ENCODE measurements at places on chromosomes 2 and 18. TPM values are rescaled to one million over a fixed set of nuclear protein-coding genes. Genes with fewer than 3 reads are reported as not detected.

PGAP1 gene
- 8.6 TPM for total RNA-seq

RFX8 gene
- total RNA-seq, result not detected

SOX11 gene
- not detected for total RNA-seq

CCDC74B gene
- 0.61 TPM for total RNA-seq

TMEFF2 gene
- total RNA-seq, result not detected

MALT1 gene
- total RNA-seq, result 33.0 TPM

CAPN14 gene
- not detected for total RNA-seq

KIF5C gene
- total RNA-seq, result 0.21 TPM

EML6 gene
- 1.7 TPM for total RNA-seq

CARF gene
- total RNA-seq, result 6.8 TPM

Data from MCF 10A (cell line).